AG10803 (cell line): ENCODE measurements at places on chromosomes 6 and 20.

DNA sequence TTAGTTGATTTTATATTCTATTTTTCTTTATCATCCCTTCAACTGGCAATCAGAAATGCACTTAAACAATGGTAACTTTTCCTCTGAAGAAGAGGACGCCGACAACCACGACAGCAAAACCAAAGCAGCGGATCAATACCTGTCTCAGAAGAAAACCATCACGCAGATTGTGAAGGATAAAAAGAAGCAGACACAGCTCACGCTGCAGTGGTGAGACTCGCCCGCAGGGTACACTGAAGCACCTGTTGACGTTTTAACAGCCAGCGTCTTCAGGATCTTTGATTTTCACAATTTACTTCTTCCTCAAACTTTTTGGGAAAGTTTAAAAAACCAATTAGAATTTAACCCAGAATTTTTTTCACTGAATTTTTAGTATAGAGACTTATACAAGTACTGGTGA lies 701 bp downstream of the RFX6 start:
- no peak for DNase-seq

- peak; percentile 77 for DNase-seq
Measured at GRCh38 chr20:5191829-5192569, 65.2 kb downstream of the CDS2 start.

DNA sequence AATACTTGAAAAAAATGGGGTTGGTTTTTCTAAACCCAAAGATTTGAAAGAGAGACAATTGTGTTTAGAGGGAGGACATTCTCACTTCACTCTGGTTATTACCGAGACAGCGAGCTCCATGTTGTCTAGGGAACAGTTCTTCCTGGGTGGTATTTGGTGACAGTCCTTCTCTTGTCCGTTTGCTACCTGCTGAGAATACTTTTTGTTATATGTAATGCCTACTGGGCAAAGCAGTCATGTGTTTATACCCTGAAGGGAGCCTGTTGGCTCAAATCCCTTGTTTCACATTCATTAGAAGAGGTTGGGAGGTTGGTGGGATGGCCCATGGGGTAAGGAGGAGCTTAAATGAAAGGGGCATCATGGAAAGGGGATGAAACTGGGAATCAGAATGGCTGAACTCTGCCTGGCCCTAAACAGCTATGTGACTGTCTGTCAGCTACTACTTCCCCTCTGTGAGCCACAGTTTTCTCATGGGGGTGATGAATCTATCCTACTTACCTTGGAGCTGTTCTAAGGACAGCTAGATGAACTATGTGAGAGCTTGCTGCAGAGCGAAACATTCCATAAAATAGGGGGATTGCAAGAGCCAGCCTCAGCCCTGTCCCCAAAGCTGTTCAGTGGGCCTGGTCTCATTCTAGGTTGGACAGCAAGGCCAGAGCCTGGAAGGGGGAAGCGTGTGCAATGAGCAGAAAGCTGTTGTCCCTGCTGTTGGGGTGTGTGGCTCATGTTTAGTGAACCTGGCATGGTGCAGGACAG lies 43.5 kb downstream of the FNDC1 start:
- no peak for DNase-seq

DNA sequence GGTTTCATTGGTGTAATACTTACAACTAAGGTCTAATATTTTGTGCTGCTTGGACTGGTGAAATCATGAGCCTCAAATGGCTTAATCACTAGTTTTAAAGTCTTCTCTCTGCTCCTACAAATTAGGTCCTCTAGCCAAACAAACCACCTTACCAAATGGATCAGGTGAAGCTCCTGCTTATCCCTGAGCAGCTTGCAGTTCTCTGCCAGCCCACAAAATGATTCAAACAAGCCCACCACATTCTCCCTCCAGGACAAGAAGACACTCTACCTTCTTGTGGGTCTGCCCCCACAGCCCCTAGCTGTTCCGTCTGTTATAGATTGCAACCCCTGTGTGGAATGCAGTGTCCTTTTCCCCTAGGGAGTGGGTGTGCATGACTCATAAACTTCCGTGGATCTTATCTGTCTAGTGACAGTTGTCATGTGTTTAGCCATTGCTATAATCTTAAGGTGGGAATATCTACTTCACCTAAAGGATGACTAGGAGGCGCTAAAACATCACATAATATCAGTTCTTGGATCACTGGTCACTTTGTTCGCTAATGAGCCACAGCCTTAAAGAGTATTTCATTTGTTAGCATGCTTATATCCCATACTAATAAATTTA lies 940.5 kb upstream of the MANEA start:
- DNase-seq: no peak

DNA sequence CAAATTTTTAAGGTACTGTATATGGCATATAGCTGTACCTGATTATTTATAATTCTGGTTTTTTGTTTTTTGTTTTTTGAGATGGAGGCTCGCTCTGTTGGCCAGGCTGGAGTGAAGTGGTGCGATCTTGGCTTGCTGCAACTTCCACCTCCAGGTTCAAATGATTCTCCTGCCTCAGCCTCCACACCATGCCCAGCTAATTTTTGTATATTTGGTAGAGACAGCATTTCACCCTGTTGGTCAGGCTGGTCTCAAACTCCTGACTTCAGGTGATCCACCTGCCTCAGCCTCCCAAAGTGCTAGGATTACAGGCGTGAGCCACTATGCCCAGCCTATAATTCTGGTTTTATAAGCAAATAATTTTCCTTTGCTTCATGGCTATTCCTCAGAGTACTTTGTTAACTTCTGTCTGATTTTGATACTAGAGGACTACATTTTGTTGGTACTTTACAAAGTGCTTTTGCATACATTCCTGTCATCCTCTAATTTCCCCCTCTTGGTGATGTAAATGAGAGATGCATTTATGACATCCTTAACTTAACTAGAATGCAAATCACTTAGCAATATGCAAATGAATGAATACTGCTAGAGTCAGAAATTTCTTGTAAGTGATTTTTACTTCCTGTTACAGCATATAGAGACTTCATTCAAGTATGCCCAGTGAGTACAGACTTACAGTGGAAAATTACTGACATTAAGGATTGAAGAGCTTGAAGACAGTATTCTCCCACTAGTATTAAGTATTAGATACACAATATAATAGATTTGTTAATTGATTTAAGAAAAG lies 35.7 kb upstream of the ARID1B start:
- DNase-seq: no peak

GRCh38 chr6:129494586-129494985 lies 215.4 kb downstream of the ARHGAP18 start:
- no peak for DNase-seq

DNA sequence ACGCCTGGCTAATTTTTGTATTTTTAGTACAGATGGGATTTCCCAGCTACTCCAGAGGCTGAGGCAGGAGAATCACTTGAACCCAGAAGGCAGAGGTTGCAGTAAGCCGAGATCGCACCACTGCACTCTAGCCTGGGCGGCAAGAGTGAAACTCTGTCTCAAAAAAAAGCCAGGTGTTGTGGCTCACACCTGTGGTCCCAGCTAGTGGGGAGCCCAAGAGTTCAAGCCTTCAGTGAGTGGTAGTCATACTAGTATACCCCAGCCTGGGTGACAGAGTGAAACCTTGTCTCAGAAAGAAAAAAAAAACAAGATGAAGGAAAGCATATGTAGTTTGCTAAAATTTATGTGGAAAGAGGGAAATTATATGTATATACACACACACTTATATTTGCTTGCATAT lies 20.0 kb upstream of the POU5F1 start:
- DNase-seq: no peak

DNA sequence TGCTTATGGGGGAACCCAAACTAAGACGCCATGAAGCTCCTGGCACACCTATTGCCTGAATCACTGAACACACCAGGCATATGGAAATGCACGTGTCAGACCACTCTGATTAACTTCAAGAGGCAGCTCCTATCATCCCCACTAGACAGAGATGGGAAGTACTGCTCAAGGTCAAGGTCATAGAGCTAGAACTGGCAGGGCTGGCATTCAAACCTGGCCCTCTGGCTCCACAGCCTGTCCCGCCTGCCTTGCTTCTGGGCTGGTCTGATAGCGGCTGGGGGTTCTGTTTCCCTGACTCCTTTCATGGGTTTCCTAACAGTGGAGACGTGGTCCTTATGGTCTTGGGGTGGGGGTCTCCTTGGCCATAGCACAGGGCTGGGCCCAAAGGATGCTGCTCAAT lies 22.6 kb upstream of the DSN1 start:
- DNase-seq: no peak

DNA sequence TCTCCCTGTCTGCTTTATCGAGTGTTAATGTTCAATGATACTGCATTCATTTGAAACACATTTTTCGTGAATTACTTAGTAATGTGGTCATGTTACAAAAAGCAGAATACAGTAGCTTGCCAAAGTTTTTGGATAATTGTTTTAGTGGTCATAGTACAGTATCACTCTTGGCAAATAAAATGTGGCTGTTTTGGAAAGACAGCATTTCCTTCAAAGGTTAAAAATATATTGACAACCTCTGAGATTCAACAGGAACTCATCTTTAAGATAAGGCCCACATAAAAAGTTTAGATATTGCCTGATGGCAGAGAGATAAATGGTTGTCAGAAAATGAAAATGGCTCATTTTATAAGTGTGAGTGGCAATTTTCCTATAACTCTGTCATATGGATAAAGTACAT lies 297.7 kb upstream of the MAN1A1 start:
- peak; percentile 71 for DNase-seq

GRCh38 chr6:87366072-87366827 lies 21.6 kb downstream of the C6orf163 start:
- DNase-seq: no peak

DNA sequence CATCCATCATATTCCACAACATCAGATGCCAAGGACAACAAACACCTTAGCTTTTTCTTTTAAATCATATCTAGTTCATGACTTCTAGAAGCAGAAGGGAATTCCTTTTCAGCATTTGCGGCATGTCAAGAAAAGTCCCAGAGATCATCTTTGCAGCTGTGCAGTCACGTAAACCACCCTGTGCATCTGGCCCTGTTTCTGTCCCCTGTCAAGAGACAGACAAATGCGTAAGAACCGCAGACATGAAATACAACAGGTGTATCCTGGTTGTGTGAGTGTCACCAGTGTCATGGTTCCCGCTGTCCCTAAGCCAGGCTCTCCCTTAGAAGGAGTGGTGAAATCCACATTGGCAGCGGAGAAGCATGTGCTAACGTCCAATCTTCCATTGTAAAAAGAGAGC lies 28.1 kb downstream of the LY86 start:
- DNase-seq: no peak

DNA sequence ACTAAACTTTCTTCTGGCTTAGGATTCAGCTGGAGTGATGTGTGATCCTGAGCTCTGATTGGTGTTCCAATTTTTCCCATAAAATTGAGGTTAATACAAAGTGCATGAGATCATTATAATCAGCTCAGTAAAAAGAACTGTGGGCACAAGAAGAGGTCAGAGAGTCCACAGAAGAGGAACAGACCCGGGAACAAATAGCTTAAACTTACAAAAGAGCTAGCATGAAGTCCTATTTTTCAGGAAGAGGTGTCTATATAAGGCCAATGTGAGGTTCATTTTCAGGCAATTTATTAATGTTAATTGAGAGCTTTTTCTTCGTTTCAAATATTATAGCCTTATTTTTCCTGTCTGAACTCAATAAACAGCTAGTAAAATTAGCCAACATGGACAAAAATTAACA lies 26.9 kb upstream of the STX11 start:
- no peak for DNase-seq

- DNase-seq: peak; percentile 75
Measured at GRCh38 chr6:25053875-25054371, 118.2 kb upstream of the RIPOR2 start.

- no peak for DNase-seq
Measured at GRCh38 chr6:70376628-70377027, 36.7 kb upstream of the FAM135A start.
